ENCODE measurements at places on chromosomes 11 and 22.
A peak's percentile ranks its signal among the peaks of the same experiment; 100 is the strongest.

DNA sequence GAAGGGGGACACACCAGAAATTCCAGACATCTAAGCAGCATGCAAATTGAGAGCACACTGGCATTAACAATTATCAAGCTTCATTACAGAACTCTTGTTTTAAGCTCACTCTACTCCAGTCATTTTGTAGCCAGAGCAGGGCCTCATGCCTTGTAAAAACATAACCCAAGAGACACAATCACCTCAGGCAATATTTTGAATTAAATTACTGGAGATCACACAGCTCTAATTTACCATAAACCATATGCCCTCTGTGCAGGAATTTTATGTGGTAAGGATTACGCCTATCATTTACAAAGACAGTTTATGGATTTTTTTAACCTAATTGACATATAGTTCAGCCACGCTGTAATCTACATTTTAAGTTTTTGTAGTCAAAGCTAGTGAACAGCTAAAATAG, 414.1 kb upstream of the DDI1 start:
- no peak for DNase-seq

DNA sequence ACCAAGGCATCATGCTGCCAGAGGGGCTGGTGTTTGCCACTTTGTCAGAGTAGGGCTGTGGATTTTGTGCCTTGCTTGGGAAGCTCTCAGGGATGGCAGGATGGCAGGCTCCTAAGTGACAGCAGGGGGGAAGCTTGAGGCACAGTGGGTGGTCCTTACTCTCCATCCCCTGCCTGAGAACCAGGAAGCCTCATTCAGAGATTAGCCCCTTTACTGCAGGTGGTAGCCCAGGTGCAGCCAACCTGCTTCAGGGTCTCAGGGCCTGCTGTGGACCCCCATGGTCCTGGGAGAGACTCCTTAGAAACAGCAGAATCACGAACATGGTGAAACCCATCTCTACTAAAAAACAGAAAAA, 8.9 kb upstream of the ST3GAL4 start:
- no peak for DNase-seq

DNA sequence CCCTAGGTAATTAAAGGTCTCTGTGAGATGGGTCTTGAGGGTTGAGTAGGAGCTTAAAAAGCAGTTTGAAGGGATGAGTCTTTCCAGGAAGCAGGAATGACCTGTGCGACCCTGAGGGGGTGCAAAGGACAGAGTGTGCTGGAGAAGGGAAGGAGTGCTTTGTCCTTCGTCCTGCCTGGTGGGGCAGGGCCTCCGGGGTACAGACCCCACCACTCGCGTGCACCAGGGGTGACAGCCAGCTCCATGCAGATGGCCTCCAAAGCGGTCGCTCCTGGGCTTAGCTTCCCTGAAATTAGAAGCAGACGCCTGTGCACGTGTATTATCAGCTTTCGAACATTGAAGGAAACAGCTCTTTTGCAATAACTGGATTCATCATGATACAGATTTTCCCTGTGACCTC, 959.8 kb downstream of the BRD1 start:
- DNase-seq = no peak

GRCh38 chr22:28442711-28443525, 236.7 kb downstream of the TTC28 start:
- DNase-seq = no peak

GRCh38 chr11:7645206-7645605, 28.1 kb downstream of the CYB5R2 start:
- no peak for DNase-seq

DNA sequence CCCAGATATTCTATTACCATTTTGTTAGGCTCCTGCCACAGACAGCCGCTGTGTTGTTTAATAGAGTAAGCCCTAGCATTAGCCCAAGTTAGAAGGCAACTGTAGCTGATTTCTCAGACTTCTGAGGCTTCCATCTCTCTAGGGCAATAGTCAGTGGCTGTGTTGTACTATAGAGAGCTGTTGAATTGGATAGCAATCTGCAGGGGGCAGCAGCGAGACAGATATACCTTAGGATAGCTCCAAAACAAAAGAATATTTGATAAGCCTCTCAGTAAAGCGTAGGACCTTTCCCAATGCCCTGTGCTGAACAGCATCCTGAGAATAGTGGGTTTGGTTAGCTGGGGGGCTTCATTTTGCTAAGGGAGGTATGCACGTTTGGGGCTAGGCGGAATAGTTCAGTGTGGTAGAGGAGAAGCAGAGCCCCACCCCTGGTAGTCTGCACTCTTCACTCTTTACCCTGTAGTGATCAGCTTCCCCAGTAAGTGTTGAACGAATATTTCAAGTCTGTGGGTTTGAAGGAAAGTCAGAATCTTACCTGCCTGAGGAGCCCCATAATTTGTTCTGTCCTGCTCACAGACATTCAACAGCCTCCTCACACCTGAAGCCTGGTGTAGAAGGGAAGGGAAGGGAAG, 515.1 kb downstream of the INSC start:
- DNase-seq = no peak

GRCh38 chr11:65309006-65309405, 5.7 kb upstream of the CDC42EP2 start:
- DNase-seq = no peak

GRCh38 chr22:37077802-37078448, 26.4 kb downstream of the KCTD17 start:
- DNase-seq = no peak

DNA sequence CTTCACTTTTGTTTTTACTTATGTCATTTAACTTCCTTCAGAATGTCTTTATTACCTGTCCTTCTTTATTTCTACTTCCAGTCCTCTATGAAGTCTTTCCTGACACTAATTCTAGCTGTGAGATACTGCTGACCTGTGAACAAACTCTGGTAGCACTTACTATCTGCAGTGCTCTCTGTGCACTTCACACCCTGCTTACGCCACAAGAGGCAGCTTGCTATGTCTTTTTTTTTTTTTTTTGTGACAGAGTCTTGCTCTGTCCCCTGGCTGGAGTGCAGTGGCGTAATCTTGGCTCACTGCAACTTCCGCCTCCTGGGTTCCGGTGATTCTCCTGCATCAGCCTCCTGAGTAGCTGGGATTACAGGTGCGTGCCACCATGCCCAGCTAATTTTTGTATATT, 10.7 kb downstream of the STIM1 start:
- DNase-seq = no peak

DNA sequence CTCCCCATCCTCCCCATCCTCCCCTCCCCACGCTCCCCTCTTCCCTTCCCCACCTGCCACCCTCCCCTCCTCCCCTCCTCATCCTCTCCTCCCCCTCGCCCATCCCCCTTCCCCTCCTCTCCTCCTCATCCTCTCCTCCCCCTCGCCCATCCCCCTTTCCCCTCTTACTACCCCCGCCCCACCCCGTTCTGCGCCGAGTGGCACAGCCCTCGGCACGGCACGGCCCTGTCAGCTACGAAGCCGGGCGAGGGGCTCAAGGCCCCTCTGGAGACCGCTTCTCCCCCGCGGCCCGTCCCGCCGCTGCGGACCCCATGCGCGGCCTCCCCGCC, 449.9 kb downstream of the OPCML start:
- peak; percentile 100 for DNase-seq

DNA sequence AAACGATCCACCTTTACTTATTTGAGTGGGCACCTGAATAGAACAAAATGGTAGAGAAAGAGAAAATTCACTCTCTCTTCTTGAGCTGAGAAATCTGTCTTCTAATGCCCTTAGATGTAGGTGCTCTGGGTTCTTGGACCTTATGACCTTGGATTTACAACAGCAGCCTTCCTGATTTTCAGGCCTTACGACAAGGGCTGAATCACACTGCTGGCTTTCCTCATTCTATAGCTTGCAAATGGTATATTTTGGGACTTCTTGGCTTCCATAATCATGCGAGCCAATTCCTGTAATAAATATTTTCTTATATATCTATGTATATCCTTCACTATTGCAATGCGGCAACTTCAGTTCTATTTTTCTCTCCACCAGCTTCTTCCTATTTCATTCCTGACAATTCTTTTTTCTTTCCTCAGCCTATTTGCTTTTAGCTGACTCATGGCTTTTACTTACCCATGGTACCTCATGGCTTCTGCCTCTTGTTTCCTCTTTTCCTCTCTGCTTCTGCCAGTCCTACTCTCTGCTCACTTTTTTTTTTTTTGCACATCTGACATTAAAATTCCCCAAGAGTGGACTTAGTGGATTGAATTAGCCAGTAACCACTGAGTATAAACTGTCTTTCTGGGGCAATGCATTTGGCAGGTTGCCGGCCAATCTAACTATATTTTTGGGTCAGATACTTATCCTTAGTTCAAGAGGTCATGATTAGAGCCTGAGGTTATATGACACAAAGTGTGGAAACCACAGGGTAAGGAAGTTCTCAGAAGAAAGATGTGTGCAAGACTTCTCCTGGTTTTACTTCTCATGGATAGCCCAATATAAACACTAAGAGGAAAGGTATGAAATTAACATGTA, 359.5 kb downstream of the TMEM135 start:
- no peak for DNase-seq

GRCh38 chr11:133713844-133714243, 131.5 kb downstream of the SPATA19 start:
- DNase-seq = peak; percentile 58

GRCh38 chr11:13183094-13183825, 94.3 kb upstream of the BMAL1 start:
- no peak for DNase-seq

DNA sequence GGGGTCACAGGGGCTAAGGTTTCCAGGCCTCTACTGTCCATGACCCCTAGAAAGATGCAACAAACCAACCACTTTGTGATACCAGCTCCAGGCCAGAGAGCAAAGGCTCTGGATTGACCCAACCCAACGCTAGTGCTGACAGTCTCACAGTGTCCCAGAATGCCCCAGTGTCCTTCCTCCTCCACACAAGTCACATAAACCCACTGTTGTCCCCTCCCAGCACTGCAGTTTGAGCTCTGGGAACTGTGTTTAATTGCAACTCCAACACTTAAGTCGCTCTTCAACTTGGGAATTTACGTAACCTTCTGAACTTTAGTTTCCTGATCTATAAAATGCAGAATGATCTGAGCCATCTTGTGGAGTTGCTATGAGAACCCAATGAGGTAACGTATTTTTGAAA, 47.5 kb downstream of the PC start:
- no peak for DNase-seq

GRCh38 chr11:44989831-44990566, 39.3 kb upstream of the TP53I11 start:
- DNase-seq = peak; percentile 34

DNA sequence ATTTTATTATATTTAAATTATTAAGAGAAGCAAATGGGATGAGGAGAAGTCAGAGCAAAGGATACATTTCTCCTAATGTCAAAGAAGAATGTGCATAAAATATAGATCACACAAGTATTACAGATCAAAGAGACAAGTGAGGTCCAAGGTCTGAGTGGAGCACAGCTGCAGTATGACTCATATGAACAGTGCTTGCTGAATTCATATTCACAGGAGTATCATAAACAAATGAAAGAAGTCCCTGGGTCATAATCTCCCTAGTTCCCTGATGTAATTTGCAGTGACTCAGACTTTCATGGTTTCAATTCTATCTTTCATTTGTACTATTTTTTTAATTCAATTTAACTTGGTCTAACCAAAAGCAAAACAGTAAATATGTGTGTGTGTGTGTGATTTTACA, 499.0 kb upstream of the CCDC179 start:
- DNase-seq = no peak

GRCh38 chr11:70399681-70400112, 1.4 kb downstream of the CTTN start:
- DNase-seq = no peak

DNA sequence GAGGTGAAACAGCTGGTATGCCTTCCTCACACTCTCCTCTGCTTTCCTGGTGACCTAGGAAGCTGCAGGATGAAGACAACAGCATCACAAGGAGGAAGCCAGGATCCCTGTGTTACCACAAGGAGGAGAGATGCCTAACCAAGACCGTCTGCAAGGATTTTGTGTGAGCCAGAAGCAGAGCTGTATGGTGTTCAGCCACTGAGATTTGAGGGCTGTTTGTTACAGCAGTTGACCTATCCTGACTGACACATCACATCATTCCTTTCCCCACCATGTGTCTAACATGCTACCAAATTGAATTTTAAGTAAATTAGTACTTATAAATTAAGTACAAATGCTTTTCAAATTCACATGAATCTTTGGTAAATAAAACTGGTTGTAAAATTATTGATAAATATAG, 8.9 kb upstream of the CHKA start:
- no peak for DNase-seq

Data from vagina (tissue), 2 donors.